ENCODE measurements at places on chromosomes 7 and 10.

DNA sequence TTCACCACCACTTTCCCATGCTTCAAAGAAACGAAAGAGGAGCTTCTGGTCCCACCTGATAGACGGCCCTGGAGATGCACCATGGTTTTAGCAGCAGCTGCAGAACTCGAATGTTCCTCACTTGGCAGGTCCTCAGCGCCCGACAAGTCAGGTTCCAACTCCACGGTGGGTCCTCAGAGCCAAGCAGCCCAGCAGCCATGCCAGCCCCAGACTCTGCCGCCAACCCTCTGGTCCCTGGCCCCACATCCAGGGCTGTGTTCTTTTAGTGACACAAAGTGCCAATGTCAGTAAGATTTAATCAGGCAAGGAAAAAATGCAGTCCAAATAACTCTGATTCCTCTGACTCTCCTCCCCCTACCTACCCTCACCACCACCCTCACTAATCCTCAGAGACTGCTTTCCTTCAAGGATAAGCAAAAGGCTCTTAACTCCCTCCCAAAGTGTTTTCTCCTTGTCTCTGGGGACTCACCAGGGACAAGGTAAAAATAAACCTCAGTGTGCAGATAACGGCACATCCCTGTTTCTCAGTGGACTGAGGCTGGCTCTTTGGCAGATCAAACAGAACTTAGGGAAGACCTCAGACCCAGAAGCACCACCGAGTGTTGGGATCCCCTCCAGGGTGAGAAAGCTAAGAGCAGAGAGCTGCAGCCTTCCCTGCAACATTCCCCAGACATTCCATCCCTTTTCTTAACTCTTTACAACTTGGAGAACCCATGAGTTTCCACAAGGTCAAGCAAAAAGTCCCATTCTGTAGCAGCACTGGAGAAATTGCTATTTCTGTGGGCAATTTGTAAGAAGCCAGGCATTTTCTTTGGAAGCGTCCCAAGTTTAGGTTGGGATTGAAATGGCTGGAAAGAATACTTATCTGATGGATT, 358.9 kb downstream of the FRMD4A start:
- DNase-seq = no peak

DNA sequence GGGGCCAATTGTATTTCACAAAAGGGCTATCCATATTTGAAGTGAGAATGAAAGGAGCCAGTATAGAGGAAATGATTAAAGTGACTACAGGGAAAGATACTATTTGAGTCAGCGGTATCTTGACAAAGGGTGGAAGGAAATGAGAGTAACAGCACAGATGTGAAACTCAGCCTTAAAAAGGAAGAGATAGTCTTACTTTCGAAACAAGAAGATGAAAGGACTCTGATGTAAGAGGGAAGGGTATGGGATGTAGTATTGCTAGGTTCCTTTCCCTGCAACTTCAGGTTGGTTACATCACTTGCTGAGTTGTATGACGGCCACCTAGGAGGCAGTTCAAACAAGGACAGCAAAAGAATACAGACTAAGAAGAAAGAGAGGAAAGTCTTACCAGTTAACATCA, 13.7 kb downstream of the CISD1 start:
- no peak for DNase-seq

- no peak for DNase-seq
Measured at GRCh38 chr10:52172581-52172980, 141.5 kb upstream of the DKK1 start.

DNA sequence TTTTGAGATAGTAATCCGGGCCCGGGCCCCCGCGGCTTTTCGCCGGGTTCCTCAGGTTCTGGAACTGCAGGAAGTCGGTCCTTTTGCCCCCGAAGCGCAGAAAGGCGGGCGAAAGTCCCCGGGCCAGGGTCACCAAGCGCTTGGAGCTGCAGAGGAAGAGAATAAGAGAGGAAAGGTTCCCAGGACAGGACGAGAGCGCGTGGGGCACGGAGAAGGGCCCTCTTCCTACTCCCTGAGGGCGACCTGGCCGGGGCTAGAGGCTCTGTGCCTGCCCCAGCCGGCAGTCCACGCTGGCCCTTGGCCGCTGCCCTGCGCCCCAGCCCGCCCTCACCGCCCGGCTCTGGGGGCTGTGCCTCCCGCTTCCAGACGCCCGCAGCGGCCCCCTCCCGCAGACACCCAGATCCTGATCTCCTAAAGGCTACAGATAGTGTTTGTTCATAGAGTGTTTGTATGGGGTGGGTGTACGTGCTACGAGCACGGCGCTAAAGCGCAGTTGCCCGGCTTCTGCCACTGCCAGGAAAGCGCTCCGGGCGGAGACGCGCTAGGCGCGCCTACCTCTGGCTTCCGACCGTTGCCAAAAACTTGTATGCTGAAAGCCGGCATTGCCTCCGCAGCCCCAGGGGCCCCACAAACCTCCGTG, 3.2 kb downstream of the HPSE2 start:
- DNase-seq = no peak

All from activated naive CD4-positive, alpha-beta T cell (primary cell).